AG09309 (cell line): ENCODE measurements at places on chromosomes 3 and 15.

GRCh38 chr3:71006810-71007785 lies 576.4 kb downstream of the FOXP1 start:
- DNase-seq = no peak

GRCh38 chr3:141250342-141250741 lies 18.7 kb downstream of the PXYLP1 start:
- no peak for DNase-seq

DNA sequence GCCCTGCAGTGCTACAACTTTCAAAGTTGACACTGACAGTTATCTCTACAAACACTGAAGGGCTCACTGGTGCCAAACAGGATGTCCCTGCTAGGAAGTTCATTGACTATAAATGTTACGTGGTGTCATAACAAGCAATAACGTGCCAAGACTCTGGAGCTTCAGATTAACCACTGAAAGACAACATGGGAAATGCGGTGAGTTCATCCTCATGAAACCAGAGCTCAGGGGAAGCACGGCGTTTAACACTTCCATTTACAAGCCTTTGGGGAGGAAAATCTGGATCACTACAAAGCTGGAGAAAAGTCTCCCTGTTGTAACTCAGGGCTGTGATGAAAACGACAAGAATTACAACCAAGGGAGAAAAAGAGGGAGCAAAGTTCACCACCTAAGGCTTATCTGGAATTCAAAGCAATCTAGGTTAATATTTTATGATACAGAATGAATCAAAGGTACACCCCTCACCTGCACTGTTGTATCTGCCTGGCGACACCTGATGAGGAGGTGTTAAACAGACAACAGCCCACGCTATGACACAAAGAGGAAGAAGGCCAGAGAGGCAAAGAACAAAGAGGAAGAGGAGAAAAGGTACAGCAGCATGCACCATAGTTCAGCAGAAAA lies 27.0 kb downstream of the SHQ1 start:
- DNase-seq = peak; percentile 46

- DNase-seq = no peak
Observed at GRCh38 chr3:116877968-116878367, 168.4 kb downstream of the TUSC7 start.

- no peak for DNase-seq
Observed at GRCh38 chr3:67468511-67468910, 185.9 kb downstream of the SUCLG2 start.

DNA sequence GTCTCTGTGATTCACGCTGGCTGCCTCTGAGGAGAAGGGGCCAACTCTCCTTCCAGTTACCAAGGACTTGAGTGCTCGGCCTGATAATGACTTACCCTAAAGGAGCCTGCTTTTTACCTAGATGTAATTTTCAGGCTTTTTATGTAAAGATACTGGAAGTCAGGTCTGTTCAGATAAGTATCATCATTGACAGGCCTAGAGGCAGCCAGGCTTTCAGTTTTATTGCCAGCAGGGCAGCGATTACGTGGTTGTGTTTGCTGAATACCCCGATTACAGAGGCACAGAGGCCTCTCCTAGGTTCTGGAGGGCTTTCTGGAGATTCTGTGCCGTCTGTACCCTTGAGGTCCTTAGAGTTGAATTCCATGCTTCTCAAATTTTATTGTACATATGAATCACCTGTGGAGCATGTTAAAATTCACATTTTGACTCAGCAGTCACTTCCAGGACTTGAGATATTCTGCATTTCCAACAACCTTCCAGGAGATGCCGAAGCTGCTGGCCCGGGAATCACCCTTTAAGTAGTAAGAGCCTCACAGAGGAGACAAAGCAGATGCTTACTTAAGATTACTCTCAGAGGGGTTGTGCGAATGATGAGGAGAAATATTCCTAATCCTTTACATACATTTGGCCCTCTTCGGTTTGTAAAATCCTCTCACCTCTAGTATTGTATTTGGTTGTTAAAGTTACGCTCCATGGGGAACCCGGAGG lies 160.1 kb upstream of the BHLHE40 start:
- DNase-seq = no peak

GRCh38 chr3:166123088-166123487 lies 285.9 kb upstream of the BCHE start:
- DNase-seq = no peak

- peak; percentile 59 for DNase-seq
Observed at GRCh38 chr3:155026999-155027591, 53.0 kb upstream of the MME start.

GRCh38 chr15:87959662-87960061 lies 296.9 kb downstream of the NTRK3 start:
- DNase-seq = no peak

DNA sequence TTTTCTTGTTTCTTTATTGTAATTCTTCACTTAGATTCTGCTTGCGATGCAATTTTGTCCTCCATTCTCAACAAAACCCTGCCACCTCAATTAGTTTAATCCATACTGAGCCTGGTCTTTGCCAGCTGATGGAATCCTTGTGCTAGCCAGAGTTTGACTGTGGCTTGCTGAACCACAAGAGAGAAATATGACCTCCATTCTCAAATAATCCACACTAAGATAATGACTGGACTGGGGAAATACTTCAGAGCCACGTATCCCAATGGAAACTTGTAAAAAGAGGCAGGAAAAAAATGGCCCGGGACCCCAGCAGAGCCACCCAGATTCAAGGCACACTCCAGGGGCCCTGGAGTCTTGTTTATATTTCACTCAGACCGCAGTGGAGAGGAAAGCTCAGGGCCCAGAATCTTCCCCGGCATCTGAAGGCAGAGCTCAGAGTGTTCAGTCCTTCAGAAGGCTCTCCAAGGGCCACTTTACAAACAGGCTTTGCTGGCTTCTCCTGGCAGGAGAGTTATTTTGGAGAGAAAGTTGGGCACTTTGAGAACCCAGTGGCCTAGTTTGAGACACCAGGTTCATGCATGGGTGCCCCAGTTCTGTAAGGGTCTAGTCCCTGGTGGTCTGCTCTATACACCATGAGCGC lies 62.7 kb downstream of the SSUH2 start:
- no peak for DNase-seq

DNA sequence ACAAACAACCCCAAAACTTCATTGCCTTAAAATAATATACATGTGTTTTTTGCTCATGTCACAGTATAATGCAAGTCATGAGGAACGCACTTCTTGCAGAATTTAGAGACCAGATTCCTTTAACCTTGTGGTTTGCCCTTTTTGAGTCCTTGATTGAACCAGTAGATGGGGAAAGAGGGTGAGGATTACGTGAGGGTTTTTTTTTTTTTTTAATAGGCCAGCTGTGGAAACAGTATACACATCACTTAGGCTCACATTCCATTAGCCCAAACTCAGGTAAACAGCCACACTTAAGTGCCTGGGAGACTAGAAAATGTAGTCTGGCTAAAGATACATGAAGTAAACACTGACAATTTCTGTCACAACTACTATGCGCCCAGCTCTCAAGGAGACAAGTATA lies 114.9 kb upstream of the MLF1 start:
- no peak for DNase-seq

DNA sequence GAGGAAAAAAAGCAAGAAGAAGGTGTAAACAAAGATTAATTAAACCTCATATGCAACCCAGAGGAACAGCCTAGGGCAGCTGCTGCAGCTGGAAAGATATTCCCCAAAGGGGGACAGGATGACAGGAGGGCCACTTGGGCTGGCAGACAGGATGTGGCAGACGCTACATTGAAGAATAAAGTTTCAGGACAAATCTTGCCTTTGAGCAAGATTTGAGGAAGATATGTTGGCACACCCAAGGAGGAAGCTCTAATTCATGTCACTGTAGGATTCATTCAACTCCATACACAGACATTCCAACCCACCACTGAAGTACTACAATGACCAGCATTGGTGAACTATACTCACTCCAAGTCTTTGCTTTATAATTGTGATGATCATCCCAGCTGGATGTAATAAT lies 504.0 kb downstream of the SHQ1 start:
- no peak for DNase-seq

GRCh38 chr15:47678040-47678439 lies 39.3 kb upstream of the SEMA6D start:
- DNase-seq = no peak

DNA sequence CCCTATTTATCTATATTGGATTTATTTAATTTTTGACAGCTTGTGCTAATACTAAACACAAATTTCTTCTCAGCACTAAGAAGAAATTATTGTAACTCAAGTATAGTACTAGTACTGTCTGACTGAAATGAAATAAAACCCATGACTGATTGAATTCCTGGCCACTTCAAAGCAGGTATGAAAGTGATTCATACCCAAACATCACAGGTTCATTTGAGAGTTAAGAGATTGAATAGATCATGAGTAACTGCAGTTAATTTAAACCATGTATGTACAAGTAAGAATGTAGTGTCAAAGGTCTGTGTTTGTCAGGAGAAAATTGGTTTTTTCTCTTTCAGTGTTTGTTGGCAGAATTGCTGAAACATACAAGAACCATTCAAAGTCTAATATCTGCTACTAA lies 332.0 kb upstream of the GRM7 start:
- no peak for DNase-seq

DNA sequence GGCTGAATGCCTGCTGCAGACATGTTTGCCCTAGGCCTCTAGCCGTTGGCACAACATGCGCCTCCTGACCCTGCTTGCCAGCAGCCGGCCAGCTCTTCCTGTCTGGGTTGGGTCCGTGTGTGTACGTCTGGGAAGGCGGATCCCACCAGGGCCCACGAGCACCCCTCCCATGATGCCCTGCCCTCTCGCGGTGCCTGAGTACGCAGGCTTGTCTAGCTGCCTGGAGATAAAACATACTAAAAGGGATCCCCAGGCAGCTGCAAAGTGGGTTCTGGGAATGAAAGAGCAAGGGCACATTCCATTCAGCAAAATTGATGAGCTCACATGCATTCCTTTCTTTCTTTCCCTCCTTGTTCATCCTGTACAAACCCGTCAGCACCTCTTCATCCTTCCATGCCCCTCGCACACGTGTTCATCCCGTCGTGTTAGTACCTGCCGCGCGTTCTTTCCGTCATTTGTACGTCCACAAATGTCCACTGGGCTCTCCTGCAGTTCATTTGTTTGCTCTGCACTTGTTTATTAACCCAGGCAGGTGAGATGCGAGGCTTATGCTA lies 74.3 kb downstream of the FBLN2 start:
- DNase-seq = no peak

DNA sequence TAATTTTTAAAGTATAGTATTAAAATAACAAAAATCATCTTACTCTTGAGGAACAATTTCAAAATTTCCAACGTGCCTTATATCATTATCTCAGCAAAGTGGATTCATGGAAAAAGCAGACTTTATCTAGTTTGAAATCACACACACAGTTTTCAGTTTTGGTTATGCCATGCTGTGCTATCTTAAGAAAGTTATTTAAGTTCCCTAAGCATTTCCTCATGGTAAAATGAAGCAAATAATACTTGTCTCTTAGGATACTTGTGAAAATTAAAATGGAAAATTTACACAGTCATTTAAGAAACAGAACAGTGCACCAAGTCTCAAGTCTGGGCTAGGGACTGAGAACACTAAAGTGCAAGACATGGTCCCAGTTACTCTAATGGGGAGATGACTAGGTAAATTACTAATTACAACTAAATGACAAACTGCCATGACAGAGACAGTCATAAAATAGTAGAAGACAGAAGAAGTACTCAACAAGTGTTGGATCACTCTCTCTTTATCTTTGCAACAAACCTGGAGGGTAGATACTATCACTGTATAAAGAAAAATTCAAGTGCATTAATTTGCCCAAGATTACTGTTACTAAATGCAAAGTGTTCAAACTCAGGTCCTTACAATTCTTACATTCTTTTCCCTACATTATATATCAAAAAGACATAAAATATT lies 44.8 kb downstream of the DMXL2 start:
- DNase-seq = no peak

DNA sequence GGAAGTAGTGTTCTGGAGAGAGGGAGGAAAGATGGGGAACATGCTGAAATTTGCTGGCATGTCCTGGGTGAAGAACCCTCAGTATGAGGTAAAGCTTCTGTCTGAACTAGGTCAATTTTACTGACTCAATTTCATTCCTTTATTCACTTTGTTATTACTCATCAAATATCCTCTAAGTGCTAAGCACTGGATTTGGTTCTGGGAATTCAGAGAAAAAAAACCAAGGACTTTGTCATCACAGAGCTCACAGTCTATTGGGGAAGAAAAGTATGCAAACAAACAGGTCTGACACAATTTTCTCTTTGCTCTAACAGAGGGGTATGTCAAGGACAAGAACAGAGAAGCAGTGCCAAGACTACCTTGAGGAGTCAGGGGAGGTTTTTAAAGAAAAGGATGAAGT lies 68.0 kb downstream of the TFG start:
- peak; percentile 29 for DNase-seq

DNA sequence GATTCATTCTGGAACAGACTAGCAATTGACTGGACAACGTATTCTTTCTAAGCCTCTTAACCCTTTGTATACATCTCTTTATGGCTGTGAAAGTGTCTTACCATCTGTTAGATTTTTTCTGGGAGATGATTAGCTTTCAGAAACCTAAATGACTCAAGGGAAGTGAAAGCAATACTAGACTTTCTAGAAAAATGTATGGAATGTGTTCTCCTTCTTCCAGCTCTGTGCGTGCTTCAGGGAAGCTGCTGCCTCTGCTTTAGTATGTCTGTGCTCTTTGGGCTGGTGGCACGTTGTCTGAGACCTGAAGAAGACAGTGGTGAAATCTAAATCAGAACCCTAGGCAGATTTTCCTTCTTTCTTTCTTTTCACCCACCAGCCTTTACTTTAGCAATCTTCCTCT lies 89.5 kb downstream of the ITPR1 start:
- no peak for DNase-seq

DNA sequence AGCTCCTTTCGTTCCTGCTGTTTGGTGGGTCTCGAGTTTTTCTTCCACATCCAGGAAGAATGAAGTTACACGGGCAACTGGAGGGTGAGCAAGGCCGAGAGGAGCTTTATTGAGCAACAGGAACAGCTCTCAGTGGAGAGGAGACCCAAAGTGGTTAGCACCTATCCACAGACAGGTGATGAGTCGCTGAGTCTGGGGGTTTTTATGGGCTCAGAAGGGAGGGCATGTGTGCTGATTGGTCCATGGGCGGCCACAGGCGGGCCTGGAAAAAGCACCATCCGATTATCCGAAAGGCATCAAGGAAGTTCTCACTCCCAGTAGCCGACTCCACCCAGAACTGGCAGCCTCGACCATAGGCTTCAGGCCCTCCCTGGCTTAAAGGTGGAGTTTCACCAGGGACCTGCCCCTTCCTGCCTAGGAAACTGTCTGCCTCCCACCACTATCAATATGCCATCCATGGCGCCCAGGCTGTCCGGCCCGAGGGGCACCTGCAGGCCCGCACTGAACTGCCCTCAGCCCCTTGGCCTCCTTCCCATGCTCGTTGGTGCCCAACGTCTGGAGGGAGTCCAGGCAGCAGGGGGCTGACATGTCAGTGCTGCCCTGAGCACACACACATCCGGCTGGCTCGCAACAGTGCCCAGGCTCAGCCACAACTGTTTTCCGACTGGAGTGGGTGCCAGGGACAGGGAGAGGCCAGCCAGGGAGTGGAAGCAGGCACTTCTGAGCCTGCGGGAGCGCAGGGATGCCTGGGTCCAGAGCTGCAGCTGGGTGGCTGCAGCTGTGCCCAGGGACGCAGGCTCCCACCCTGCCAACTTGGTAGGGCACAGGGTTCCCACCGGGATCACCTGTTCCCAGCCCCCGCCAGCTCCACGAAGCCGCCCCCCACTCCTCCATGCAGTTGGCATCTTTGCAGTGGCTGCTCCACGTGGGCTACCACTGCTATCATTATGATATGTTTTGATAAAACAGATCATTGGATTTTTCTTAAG lies 170.2 kb downstream of the FNDC3B start:
- DNase-seq = no peak
